Left cardiac atrium (tissue), 4 donors: ENCODE measurements at places on chromosomes 5 and 9.

DNA sequence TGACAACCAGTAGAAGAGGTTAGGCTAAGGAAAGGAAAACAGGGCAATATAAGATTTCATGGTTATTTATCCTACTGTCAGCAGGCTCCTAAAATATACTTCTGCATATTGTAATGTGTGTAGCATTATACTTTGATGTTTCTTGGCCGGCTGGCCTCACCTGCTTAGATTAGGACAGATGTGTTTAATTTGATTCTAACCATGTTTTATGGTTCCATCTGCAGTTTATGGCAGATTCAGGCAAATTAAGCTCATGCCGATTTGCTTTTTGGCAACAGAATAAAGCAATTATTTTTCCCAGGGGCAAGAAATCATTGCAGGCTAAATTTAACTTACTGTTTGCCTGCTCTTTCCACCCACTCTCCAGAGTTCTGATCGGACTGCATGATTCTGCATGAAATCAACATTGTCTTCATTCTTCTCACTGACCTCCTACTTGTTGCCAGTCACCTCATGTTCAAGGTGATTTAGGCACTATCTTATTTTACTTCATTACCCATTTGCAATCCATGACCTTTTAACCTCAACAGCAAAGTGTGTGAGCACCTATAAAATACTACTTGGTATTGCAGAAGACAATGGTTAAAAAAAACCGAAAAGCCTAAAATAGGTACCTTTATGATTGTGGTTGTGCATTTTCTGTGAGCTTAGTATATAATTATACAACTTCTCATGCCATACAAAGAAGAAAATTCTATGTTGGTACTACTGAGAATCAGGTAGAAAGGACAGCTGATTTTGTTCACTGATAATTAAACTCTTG, 125.2 kb downstream of the EDIL3 start:
- DNase-seq: no peak

GRCh38 chr5:150158170-150158949, 2.7 kb upstream of the PDGFRB start:
- DNase-seq: no peak

GRCh38 chr5:160843240-160843639, 8.8 kb downstream of the ATP10B start:
- no peak for DNase-seq

DNA sequence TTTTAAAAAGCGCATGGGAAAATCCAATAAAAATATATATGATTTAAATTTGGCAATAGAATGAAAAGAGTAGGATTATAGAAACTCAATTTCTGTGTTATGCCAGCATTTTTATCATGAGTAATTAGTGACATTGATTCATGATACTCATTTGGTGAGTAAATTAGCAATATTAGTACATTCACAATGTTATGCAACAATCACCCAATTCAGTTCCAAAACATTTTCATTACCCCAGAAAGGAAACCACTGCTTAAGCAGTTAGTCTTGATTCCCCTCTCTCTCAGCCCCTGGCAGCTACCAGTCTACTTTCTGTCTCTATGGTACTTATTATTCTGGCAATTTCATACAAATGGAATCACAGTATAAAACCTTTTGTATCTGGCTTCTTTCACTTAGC, 27.0 kb downstream of the OSMR start:
- DNase-seq: no peak

DNA sequence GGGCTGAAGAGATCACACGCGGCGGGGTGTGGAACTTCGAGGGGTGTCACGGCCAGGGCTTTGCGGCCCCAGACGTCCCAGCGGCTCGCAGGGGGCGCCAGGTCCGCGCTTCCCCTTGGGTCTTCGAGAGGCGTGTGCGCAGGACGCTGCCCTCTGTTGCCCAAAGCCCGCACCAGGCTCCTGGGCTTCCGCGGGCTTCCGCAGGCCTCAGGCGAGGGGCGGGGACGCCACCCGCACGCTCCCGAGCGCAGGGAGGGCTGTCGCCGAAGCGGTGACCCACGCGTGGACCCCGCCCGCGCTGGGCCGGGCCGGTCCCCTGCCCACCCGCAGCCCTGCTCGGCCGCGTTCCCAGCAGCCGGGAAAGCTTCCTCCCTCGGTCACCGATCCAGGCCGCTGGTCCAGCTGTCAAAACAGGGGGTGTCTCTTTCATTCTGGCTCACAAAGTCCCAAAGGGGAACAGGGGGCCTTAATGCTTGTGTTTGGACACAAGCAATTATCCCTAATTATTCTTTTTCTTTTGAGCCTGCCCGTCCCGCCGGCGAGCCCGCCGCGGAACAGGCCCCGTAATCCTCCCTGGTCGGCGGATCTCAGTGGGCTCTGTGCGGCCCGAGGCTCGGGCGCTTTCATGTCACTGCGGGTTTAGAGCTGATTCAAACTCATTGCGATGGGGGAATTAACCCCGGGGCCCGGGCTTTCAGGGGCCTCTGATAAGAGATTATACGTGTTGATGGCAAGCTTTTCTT, 60.6 kb downstream of the TMEM174 start:
- no peak for DNase-seq

DNA sequence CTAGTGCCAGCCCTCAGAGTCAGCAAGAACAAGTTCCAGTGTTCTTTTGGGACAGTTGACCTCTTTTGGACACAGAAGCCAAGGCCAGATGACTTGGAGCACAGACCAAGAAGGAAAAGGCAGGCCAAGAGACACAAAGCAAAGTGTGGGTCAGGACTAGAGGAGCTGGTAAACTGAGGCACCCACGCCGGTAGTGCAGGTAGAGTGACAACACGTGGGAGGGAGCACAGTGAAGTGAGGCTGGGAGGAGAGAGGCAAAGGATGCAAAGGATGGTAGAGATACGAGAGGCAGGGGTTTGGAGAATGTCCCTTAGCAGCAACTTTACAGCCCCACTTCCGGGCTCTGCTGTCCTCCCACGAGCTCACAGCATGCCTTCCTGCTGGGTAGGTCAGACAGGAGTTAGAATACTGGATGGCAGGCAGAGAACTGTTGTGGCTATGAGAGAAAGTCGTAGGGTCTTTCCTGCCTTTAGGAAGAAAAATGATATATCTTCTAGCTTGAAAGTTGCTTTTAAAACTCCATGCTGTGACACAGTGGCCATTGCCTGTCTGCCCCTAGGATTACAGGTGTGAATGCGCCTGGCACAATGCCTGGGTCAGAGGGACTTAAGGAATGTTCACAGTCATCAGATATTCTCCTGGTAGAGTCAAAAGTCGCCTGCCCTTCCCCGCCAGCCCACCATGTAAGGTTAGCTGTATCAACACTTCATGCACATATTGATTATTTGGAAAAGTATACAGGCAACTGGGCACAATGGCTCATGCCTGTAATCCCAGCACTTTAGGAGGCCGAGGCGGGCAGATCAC, 97.9 kb downstream of the PDE8B start:
- DNase-seq: no peak

DNA sequence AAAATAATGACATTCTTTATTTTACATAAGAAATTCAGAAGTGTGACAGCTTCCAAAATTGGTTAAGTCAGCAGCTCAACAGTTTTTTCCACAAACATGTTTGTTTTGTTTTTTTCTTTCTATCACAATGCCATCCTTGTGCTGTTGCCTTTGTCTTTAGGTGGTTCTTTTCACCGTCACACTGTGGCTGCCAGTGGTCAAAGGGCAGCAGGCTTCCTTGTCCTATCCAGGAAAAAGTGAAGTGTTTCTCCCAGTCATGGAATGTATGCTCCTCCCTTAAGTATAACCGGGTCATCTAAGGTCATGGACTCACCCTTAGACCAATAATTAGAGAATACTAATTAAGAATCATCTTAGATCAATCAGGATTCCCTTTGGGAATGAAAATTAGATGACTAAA, 87.4 kb downstream of the SREK1 start:
- no peak for DNase-seq

DNA sequence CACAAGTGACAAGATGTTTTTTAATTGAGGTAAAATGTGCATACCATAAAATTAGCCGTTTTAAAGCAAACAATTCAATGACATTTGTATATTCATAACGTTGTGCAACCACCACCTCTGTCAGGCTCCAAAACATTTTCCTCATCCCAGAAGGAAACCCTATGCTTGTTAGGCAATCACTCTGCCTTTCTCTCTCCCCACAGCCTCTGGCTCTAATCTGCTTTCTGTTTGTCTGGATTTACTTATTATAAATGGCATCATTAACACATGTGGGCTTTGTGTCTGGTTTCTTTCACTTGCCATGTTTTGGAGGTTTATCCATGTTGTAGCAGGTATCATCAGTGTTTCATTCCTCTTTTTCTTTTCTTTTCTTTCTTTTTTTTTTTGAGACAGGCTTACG, 1.4 kb upstream of the N4BP3 start:
- no peak for DNase-seq

GRCh38 chr5:1031306-1031959, 22.8 kb downstream of the NKD2 start:
- peak; percentile 15 for DNase-seq

GRCh38 chr9:21576331-21577189, 94.4 kb upstream of the IFNE start:
- peak; percentile 24 for DNase-seq

DNA sequence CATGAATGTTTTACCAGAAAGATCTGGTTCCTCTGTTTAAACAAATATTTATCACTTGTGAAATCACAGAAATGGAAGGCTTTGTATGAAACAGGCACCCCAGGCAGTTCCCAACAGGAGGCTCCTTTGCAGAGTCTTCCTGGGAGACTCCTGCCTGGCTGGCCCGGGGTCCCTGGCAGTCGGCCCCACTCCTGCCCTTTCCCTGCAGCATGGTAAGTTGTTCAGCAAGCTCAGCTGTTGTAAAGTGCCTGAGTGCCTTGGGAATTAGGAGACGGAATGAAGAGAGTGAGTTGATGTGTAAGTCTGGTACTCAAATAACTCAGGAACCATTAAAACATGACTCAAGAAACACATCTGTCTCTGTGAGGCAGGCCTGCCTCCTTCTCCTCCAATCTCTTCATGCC, 17.5 kb upstream of the LHFPL2 start:
- DNase-seq: no peak

- DNase-seq: peak; percentile 27
Observed at GRCh38 chr5:62093976-62094375, 212.0 kb upstream of the KIF2A start.
